Stimulated activated memory B cell treated with anti-CD40 and anti-IgM and Interleukin-4, amounts not matched to agents 10 μg/mL and 1 μg/mL and 100 μg/mL, for 72 hours (primary cell): ENCODE measurements at places on chromosomes 5 and 9.

DNA sequence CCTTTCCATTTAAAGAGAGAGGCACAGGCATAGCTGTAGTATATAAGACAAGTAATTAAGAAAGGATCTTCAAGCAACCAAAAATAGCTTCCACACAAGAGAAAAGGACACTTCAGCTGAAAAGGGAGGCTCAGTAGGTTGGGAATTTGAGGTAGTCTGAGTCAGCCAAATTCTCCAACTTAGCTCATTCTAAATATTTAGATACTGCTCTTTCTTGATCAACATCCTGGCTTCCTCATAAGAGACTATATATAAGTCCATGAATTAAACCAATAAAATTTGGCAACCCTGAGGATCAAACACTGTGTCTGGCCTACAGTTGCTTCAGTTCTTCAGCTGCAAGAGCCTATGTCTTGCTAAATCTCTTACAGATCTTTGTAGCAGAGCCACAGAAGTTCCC, 17.8 kb downstream of the HINT1 start:
- ATAC-seq: no peak

GRCh38 chr9:95067897-95068296, 249.6 kb downstream of the FANCC start:
- no peak for ATAC-seq

DNA sequence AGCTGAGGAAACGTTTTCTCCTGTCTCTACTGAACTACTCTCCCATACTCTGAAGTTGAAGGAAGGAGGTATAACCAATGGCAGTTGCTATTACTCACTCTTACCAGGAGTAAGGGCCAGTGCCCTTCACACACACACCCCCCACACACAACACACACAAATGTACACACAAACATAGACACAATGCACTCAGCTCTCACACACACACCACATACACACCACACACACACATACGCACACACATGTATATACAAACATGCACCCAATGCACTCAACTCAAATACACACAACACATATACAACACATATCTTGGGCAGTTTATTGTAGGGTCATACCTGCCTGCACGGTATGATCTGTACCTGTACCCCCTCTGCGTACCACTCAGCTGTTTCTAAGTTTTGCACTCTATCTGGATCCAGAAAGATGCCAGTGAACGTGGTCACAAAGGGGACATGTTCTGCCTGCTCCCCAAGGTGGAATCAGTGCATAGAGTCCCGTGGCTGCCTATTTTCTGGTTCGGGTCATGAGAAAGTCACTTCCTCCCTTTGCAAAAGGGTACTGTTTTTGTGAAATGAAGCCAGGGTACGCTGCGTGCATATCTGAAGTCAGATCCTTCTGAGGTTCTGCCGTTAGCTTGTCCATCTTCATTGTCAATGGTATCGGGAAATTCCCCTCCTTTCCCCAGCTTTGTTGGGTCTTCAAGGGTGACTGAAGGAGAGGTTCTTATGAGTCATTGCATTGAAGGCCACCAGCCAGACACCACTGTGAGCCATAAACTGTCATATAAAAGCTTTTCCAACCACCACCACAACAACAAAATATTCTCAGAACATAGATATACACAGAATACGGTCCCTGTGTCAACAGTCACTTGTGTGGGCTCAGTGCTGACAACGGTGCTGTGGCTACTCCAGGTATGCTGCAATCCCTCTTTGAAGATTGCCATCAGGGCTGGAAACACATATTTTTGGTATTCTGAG, 131.9 kb downstream of the UGCG start:
- peak; percentile 89 for ATAC-seq

DNA sequence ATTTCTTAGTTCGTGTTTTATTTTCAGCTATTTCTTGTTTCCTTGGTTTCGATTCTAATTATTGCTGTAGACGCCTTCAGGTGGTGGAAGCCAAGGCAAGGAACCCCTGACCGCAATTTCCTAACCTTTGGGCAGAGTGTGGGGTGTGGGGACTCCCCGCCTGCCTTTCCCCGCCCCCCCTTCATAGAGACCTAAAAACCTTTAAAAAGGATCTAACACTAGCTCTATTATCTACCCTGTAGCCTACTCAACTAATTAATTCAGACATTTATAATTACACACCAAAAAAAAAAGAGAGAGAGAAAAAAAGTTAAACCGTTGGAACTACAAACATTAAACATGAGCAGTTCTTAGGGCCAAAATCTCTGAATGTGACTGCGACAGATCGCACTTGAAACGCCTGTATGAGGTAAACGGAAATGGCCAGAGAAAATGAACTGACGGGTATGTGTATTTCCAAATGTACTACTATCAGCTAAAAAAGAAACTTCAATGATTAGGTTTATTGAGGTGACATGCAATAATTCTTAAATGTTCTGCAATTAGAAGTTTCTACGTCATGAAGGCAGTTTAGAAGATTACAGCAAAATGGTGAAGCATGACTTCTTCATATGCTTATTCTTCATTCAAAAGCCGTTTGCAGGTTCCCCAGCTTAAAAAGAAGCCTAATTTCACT, 19.0 kb upstream of the FER start:
- ATAC-seq: peak; percentile 75

DNA sequence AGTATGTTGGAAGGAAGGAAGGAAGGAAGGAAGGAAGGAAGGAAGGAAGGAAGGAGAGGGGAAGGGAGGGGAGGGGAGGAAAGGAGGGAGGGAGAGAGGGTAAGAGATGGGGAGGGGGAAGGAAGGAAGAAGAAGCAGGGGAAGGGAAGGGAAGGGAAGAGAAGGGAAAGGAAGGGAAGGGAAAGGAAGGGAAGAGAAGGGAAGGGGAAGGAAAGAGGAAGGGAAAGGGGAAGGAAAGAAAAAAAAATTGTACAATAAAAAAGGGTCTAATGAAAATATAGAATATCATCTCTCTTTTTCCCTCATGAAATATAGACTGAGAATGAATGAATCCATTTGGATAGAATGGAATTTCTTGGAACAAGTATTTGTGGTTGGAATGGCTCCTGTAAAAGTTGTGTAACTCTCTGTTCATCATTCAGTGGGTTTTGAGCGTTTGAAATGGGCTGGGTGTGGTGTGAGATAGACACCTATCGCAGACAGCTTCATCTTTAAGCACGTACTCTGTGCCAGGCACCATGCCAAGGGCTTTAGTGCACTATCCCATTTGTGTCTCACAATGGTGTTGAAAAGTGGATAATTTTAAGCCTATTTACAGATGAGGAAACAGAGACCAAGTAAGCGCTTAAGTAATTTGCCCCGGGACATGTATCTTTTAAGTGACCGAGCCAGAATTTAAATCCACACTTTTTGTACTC, 11.6 kb upstream of the PAPPA start:
- no peak for ATAC-seq

- no peak for ATAC-seq
Observed at GRCh38 chr5:164801910-164802309, 1296.5 kb downstream of the MAT2B start.

DNA sequence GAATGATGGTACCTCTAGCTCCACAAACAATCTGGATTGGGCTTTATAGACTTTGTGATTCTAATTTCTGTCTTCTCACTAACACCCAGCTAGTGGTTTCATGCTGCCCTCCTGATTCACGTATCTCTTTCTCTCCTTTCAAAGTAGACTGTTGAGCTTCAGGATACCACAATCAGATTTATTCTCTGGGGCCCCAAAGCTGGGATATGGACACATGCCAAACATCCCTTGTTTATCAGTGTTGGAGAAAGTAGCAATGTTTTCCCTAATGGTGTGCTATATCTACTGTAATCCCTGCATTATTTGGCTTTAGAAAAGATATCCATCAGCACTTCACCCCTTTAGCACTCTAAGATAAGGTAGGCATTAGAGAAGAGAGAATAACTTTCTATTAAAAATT, 361.0 kb downstream of the FGF10 start:
- no peak for ATAC-seq

GRCh38 chr5:38602641-38603040, 46.2 kb upstream of the LIFR start:
- ATAC-seq: no peak

GRCh38 chr9:115632391-115632790, 514.4 kb upstream of the TNC start:
- ATAC-seq: no peak

- no peak for ATAC-seq
Observed at GRCh38 chr9:20200991-20201431, 412.2 kb upstream of the SLC24A2 start.

DNA sequence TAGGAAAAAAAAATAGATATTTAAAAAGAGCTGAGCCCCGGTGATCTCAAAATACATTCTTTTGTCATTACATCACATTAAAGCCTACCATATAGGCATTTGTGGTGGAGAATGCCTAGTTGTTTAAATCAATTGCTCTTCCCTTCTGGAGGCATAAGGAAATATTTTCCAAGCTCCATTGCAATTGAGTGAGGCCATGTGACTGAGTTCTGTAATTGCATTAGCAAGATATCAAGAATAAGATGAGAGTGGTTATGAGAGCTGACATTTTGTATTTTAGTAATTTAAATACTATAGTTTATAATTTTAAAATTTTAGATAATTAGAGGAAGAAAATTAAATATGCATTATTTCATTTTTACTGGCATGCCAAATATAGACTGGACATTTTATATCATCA, 1195.9 kb downstream of the DTWD2 start:
- ATAC-seq: no peak

GRCh38 chr5:30279237-30279636, 914.2 kb upstream of the CDH6 start:
- no peak for ATAC-seq

- no peak for ATAC-seq
Observed at GRCh38 chr5:151499501-151500035, 52.2 kb downstream of the SLC36A1 start.

- ATAC-seq: peak; percentile 73
Observed at GRCh38 chr5:129496421-129496820, 36.3 kb downstream of the ADAMTS19 start.

- ATAC-seq: no peak
Observed at GRCh38 chr9:18502546-18502945, 28.6 kb downstream of the ADAMTSL1 start.

GRCh38 chr5:151719228-151720000, 32.7 kb upstream of the SPARC start:
- ATAC-seq: no peak

- no peak for ATAC-seq
Observed at GRCh38 chr5:72191404-72191803, 84.1 kb downstream of the MAP1B start.

- no peak for ATAC-seq
Observed at GRCh38 chr5:9523090-9523823, 22.6 kb downstream of the SEMA5A start.

DNA sequence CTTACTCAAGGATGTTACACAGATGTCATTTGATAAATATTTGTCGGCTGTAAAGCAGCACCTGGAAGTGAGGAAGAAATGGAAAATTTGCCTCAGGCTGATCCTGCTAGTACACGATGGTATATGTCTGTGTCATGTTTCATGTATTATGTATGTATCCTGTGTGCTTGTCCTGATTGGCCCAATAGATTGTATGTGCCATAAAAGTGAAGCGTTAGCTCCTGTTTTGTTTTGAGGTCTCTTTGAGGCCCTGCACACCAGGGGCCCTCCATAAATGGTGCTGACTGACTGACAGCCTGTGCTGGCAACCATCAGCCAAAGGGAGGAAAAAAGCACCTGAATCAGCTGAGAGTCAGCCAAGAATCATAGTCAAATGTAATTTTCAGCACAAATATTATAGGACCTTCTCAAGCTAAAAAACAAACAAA, 11.8 kb upstream of the LNPEP start:
- no peak for ATAC-seq

DNA sequence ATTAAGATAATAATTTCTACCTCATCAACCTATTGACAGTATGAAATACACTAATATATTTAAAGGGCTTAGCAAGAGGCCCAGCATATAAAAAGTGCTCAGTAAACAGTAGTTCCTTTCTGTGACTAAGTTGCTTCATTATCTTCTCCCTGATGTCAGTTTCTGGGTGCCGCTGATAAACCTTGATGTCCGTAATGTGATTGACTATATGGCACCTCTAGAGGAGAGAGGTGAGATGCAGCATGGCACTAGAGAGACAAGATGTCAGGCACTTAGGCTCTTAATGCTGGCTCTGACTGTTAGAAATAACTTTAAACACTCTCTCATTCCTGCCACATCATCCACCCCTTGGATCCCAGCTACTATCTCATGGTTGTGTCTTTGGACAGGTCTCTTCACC, 455.9 kb upstream of the KLF4 start:
- no peak for ATAC-seq

DNA sequence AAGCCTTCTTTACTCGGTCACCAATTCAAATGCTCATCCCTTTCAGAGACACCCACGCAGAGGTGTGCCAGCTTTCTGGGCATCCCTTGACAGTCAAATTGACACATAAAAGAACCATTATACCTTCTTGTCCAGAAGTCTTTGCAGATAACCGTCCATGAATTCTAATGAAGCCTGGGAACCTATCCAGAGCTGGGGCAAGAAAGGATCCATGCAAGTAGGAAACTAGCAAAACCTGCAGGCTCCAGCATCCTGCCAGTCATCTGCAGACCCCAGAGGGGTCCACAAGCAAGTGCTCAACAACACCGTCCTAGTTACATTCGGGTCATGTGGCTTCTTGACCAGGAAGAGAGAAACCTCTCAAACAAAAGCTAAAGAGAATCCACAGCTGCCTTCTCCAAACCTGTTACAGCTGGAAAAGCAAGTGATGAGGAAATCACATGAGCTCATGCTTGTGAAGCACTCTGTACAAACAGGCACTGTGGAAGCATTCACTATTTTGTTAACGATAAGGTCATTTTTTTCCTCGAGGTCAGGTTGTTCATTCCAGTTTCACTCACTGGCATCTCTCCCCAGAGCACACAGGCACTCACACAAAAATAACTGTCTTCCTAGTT, 80.2 kb upstream of the DMRT1 start:
- ATAC-seq: no peak

GRCh38 chr5:135514116-135514515, 21.6 kb downstream of the NEUROG1 start:
- no peak for ATAC-seq

- no peak for ATAC-seq
Observed at GRCh38 chr5:71732011-71732410, 12.9 kb downstream of the CARTPT start.

GRCh38 chr5:34459908-34460307, 196.2 kb upstream of the RAI14 start:
- no peak for ATAC-seq

GRCh38 chr9:87327575-87328125, 170.0 kb upstream of the DAPK1 start:
- ATAC-seq: no peak

GRCh38 chr5:133773247-133774202, 161.2 kb upstream of the FSTL4 start:
- ATAC-seq: no peak

DNA sequence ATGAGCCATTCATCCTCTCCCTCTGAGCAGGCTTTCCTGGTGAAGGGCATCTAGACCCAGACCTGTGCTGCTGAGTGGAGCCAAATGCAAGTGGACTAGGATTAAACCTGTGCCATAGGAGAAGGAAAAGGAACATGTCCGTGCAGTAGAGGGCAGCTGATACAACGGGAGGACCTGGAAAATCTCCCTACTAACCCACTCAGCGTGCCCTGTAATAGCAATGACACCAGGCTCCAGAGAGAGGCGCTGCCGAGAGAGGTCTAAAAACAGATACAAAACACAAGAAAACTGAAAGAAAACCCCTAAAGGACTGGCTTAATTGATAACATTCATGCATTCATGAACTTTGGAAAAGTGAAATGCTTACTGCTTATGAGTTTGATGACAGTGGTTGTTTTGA, 60.8 kb downstream of the PFDN1 start:
- ATAC-seq: no peak

GRCh38 chr9:137461663-137462395, 2.7 kb upstream of the NSMF start:
- peak; percentile 82 for ATAC-seq
